ENCODE measurements at places on chromosomes 6 and 20.

GRCh38 chr6:113361014-113361645 lies 496.0 kb upstream of the MARCKS start:
- no peak overlapping the region for H3K27ac ChIP-seq
- no peak for DNase-seq
- H3K36me3 ChIP-seq: no peaks in the 10 kb centered on the region
- H3K27me3 ChIP-seq: no peaks in the 10 kb centered on the region
- H3K4me1 ChIP-seq: no peaks in the 10 kb centered on the region

- H3K27me3 ChIP-seq: no peaks in the 10 kb centered on the region
- DNase-seq: no peak
- H3K27ac ChIP-seq: no peak overlapping the region
- H3K36me3 ChIP-seq: peaks cover 6% of the 10 kb centered on the region
- no peaks in the 10 kb centered on the region for H3K4me1 ChIP-seq
Measured at GRCh38 chr6:158408552-158409130, 96.4 kb downstream of the TULP4 start.

DNA sequence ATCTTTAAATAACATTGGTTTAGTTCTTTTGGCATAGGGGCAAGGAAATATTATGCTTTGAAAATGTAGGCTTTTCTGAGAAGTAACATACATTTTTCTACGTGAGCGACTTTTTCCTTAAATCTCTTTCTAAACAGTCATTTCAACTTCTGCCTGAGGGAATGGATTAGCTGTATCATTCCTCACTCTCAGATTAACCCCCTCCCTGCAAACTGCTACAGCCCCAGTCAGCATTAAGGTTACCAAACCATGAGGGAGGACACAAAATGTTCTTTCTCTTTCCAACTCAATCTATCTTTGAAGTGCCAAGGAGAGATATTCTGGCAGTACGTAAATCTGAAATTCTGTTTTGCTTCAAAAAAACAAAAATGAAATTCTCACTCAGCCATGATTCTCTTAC lies 231.3 kb upstream of the FLRT3 start:
- H3K36me3 ChIP-seq: no peaks in the 10 kb centered on the region
- no peak for DNase-seq
- no peaks in the 10 kb centered on the region for H3K4me1 ChIP-seq
- H3K27ac ChIP-seq: no peak overlapping the region
- no peaks in the 10 kb centered on the region for H3K27me3 ChIP-seq
- no peak overlapping the region for H3K4me3 ChIP-seq

GRCh38 chr6:56288347-56288746 lies 41.0 kb upstream of the COL21A1 start:
- H3K4me1 ChIP-seq: no peaks in the 10 kb centered on the region
- no peak overlapping the region for H3K4me3 ChIP-seq
- no peaks in the 10 kb centered on the region for H3K27me3 ChIP-seq
- DNase-seq: no peak
- H3K36me3 ChIP-seq: no peaks in the 10 kb centered on the region
- no peak overlapping the region for H3K27ac ChIP-seq

DNA sequence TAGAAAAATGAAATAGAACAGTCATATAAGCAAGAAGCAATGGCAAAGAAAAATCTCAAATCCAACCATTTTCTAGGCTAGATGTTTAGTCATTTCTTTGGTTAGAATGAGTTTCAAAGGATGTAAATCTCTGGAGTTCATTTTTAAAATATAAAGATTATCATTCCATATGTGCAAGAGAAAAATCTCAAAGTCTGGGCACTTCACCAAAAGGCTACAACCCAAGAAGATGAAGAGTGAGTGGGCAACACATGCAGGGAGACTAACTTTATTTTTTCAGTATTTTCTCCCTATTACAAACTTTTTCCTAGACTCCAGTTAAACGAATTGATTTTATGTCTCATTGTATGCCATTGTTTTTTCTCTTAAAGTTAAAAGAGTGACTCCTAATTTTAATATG lies 83.6 kb downstream of the PHACTR1 start:
- DNase-seq: no peak
- H3K27ac ChIP-seq: no peak overlapping the region
- H3K4me1 ChIP-seq: no peaks in the 10 kb centered on the region
- H3K4me3 ChIP-seq: no peak overlapping the region
- peaks cover 4% of the 10 kb centered on the region for H3K27me3 ChIP-seq
- H3K36me3 ChIP-seq: no peaks in the 10 kb centered on the region

GRCh38 chr6:33961691-33962090 lies 157.9 kb upstream of the MLN start:
- H3K4me1 ChIP-seq: no peaks in the 10 kb centered on the region
- H3K4me3 ChIP-seq: no peak overlapping the region
- no peaks in the 10 kb centered on the region for H3K36me3 ChIP-seq

DNA sequence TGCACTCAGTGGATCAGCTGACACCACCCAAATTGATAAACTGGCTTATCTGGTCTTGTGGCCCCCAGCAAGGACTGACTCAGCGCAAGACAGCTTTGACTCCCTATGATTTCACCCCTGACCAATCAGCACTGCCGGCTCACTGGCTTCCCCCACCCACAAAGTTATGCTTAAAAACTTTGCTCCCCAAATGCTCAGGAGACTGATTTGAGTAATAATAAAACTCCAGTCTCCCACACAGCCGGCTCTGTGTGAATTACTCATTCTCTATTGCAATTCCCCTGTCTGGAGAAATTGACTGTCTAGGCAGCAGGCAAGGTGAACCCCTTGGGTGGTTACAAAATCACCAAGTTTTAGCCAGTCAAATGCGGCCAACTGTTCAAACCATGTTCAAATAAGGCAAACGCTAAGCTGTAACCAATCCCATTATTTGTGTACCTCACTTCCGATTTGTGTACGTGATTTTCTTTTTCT lies 32.5 kb downstream of the SLC22A2 start:
- H3K4me1 ChIP-seq: peaks cover 7% of the 10 kb centered on the region
- H3K4me3 ChIP-seq: no peak overlapping the region
- no peak for DNase-seq
- H3K27me3 ChIP-seq: no peaks in the 10 kb centered on the region

DNA sequence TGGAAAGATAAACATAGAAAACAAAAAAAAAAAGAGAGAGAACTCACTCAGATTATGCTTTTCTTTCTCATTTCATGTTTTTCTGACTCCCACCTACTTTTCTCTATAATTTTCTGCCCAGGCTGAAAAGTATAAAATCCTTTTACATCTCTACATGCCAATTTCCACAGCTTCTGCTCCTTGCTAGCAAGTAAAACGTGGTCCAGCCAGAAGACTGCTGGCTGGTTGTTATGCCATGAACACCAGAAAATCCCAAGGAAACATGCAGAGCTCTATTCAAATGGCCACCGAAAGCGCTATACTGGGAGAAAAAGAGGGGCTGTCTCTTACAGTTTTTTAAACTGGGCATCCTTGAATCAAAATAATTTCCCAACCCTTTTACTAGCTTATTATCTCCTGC lies 512.8 kb upstream of the ID4 start:
- H3K36me3 ChIP-seq: no peaks in the 10 kb centered on the region
- H3K4me3 ChIP-seq: no peak overlapping the region

GRCh38 chr20:63394069-63394919 lies 33.1 kb upstream of the CHRNA4 start:
- H3K27ac ChIP-seq: no peak overlapping the region
- no peak overlapping the region for H3K4me3 ChIP-seq
- H3K27me3 ChIP-seq: peaks cover 64% of the 10 kb centered on the region
- H3K36me3 ChIP-seq: no peaks in the 10 kb centered on the region

GRCh38 chr6:168147205-168147738 lies 68.3 kb upstream of the FRMD1 start:
- peaks cover 12% of the 10 kb centered on the region for H3K27me3 ChIP-seq
- H3K4me1 ChIP-seq: no peaks in the 10 kb centered on the region
- H3K27ac ChIP-seq: no peak overlapping the region
- no peaks in the 10 kb centered on the region for H3K36me3 ChIP-seq

DNA sequence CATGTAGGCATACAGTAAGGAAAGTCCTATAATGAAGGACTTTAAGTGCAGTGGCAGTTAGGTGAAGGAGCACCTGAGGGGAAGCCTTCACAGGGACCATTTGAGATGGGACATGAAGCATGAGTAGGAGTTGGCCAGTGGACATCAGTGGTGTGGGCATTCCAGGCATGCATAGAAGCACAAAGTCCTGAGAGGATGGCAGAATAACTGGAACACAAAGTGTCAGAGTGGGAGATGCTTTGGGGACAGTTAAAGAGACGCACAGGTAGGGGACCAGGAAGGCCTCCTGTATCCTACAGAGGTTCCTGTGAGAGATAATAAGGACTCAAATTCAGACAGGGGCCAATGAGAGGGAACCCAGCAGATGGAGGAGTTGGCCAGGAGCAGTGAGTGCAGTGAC lies 26.4 kb upstream of the EFHC1 start:
- no peak overlapping the region for H3K27ac ChIP-seq
- no peak overlapping the region for H3K4me3 ChIP-seq
- H3K4me1 ChIP-seq: no peaks in the 10 kb centered on the region
- no peaks in the 10 kb centered on the region for H3K36me3 ChIP-seq
- no peak for DNase-seq

GRCh38 chr20:38355161-38356012 lies 9.1 kb downstream of the LBP start:
- H3K27ac ChIP-seq: no peak overlapping the region
- H3K4me3 ChIP-seq: no peak overlapping the region
- no peak for DNase-seq

- H3K4me1 ChIP-seq: no peaks in the 10 kb centered on the region
- DNase-seq: no peak
- H3K36me3 ChIP-seq: peaks cover 81% of the 10 kb centered on the region
- no peak overlapping the region for H3K4me3 ChIP-seq
Measured at GRCh38 chr20:492159-492558, 29.8 kb upstream of the TBC1D20 start.

DNA sequence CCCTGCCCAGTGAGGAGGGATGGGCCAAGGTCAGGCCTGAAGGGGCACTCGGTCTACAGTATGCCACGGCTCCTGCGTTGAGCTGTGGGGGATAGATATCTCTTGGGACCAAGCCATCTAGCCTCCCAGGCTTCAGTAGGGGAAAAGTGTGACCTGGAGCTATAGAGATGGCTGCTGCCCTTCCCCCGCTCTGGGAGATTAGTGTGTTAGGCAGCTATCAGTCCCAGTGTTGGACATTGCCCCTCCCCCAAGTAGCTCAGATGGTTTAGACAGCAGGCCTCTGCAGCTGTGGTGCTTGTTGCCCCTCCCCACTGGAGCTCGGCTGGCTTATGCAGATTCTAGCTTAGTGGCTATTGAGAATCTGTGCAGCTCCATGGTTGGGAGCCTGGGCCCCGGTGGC lies 56.8 kb downstream of the KHDRBS2 start:
- H3K27me3 ChIP-seq: no peaks in the 10 kb centered on the region
- H3K36me3 ChIP-seq: no peaks in the 10 kb centered on the region
- no peak overlapping the region for H3K27ac ChIP-seq
- H3K4me1 ChIP-seq: no peaks in the 10 kb centered on the region

DNA sequence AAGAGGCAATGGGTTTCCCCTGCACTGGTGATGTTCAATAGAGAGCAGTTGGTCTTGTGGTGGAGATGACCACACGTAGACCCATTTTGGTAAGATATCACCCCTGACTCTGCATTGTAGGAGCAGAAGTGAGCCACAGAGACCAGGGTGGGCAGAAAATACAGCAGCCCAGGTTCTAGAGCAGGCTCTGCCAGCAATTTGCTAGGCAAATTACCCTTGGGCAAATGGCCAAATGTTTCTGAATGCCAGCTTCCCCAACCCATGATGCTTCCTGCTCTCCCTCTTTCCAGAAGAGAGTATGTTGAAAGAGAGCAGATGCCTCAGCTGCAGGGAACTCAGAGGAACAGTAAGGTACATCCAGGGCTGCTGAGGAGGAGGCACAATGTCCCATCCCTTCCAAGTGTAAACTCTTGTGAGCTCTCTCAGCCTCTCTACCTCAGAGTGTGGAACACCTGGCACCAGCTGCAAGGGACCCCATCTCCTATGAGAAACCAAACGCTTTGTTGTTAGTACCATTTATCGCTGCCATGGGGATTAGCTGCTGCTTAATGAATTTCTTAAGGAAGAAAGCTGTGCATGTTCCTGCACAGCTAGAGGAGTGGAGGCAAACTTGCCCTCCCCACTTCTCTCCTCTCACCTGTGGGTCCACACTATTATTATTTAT lies 317.5 kb upstream of the MOCS1 start:
- H3K4me1 ChIP-seq: no peaks in the 10 kb centered on the region
- DNase-seq: no peak
- no peak overlapping the region for H3K4me3 ChIP-seq
- no peak overlapping the region for H3K27ac ChIP-seq
- H3K27me3 ChIP-seq: peaks cover 3% of the 10 kb centered on the region

GRCh38 chr6:21489826-21490225 lies 103.7 kb upstream of the SOX4 start:
- H3K27ac ChIP-seq: no peak overlapping the region
- H3K4me1 ChIP-seq: no peaks in the 10 kb centered on the region
- no peaks in the 10 kb centered on the region for H3K36me3 ChIP-seq

- H3K27ac ChIP-seq: no peak overlapping the region
- no peak overlapping the region for H3K4me3 ChIP-seq
- no peaks in the 10 kb centered on the region for H3K27me3 ChIP-seq
- DNase-seq: no peak
- H3K36me3 ChIP-seq: no peaks in the 10 kb centered on the region
- H3K4me1 ChIP-seq: no peaks in the 10 kb centered on the region
Measured at GRCh38 chr20:12949429-12949980, 59.3 kb upstream of the SPTLC3 start.

DNA sequence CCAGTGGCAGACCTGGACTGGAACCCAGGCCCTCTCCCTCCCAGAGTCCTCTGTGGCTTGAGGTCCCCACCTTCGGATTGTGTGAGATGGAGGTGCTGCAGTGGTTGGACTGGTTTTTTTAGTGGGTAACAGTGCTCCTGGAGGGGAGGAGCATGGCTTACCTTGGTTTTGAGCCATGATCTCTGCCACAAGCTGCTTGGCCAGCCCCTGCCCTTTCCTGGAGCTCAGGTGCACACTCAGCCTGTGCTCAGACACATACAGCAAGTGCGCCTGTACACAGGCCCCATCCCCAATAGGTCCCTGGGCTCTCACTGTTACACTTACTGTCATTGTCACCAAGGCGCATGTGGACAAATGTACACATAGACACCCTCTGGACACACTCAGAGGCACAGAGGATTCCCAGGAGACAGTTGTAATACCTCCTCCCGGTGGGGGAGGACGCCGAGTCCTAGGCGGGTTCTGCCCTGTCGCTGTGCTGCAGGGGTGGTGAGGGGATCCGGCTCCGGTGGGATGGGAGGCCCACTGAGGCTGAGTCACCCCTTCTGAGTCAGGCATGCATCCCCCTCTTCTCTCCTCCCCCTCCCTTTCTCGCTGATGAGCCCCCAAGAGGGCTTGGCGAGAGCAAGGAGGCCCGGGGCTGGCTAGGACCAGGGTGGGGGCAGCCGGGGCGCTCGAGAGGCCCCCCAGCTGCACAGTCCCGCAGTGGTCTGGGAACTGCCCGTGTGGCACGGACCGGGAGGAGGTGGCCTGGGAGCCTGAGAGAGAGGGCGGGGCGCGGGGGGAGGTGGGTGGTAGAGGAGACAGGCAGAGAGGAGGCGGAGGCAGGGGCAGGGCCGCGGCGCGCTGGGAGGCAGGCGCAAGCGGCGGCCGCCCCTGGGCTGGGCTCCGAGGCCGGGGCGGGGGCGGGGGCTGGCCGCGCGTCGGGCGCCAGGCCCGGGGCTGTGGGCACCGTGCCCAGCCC lies 522 bp upstream of the EPB41L1 start:
- H3K27ac ChIP-seq: peak overlapping the region; percentile 77
- no peaks in the 10 kb centered on the region for H3K36me3 ChIP-seq
- DNase-seq: peak; percentile 86

Data from tibial artery (tissue), 4 donors.